ENCODE measurements at places on chromosomes 3 and 15.

- DNase-seq = no peak
Measured at GRCh38 chr3:72407766-72408165, 440.5 kb downstream of the SHQ1 start.

- DNase-seq = no peak
Measured at GRCh38 chr3:118782755-118783202, 251.9 kb downstream of the IGSF11 start.

DNA sequence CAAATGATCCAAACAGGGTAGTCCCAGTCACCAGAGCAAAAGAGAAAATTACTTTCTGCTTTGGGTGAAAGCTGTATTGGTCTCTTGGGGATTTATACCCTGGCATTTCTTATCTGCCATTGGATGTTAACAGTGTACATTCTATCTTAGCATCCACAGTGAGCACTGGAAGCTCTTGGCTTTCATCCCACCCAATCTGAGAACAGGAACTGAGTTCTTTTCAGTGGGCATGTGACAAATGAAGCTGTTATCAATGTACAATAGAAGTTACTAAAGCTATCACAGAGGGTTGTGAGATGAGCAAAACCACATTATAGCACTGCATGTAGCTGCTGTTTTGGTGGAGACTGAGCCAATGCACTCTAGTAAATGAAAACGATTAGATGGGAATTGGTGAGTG lies 300.7 kb downstream of the TUSC7 start:
- no peak for DNase-seq

DNA sequence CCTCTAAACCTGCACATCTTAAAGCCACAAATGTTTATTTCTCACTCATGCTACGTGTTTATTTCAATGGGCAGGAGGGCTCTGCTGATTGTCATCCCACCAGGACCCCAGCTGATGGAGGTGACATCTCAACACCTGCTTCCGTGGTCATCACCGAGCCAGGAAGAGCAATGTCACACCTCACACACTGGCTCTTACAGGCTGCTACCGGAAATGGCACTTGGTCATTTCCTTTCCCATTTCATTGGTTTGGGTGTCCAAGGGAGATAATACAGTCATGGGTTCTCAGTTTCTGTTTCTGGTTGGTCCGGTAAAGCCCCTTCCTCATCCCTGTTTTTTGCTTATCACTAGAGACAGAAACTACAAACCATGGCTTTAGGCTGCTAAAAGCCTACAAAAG lies 41.9 kb downstream of the ABHD2 start:
- DNase-seq = no peak

- no peak for DNase-seq
Measured at GRCh38 chr15:99157456-99157855, 52.6 kb downstream of the SYNM start.

- DNase-seq = no peak
Measured at GRCh38 chr15:80695099-80695910, at the start of gene ABHD17C. ABHD17C (plus strand) TSS chr15:80695310; CDS start chr15:80695430, 120 bp downstream.

DNA sequence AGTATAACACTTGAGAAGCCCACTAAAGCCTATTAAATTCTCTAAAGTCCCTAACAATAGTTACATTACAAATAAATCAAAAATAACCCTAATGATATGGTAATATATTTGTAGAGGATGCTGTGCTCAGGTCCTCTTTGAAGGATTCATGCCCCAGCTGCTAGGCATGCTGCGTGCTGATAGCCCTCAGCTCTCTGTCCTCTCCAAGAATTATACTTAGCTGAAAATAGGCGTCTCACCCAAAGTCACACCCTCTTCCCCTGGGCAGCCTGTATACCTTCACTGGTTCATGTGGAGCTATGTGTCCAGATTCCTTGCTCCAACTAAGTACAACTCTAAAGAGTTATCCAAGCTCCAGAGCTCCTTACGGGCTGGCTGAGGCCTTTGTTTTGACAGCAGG lies 312.5 kb upstream of the ZNF385D start:
- no peak for DNase-seq

- no peak for DNase-seq
Measured at GRCh38 chr3:124116906-124117305, 125.0 kb upstream of the ROPN1 start.

DNA sequence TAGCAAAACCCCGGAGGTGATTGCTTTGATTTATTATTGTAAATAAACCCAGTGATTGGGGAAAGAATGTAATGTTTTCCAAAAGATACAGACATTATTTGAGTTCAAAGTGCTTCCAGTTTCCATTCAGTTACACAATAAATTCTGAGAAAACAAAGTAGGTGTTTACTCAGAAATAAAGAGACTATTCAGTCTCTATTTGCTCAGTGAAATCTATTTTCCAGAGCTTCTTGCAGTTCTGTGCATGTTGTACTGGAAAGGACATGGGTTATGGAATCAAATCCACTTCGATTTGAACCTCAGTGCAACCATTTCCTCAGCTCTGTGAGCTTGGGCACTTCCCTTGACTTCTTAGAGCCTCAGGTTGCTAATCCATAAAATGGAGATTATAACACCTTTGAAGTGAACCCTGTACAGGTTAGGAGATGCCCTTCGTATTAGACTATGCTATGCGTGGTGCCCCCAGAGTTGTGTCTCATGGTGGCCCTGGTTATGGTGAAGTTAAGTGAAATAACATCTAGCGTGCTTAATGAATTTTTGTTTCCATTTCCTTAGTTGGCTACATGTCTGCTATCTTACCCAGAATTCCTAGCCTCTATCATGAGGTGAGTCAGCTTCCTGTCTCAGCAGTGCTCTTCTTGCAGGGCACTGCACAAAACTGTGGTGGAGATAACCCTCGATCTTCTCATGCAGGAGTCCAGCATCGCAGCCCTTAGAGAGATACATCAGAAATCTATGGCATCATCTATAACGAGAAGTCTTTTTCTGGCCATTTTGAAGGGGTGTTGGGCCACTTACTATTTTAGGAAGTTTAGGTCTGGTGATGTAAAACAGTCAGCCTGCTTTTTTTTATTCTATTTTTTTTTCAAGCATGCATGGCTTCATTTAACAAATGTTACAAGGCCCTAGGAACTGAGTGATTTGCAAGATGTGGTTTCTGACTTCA lies 97.7 kb downstream of the RPL39L start:
- DNase-seq = no peak
